T-helper 17 cell (primary cell): ENCODE measurements at places on chromosomes 12 and 14.

DNA sequence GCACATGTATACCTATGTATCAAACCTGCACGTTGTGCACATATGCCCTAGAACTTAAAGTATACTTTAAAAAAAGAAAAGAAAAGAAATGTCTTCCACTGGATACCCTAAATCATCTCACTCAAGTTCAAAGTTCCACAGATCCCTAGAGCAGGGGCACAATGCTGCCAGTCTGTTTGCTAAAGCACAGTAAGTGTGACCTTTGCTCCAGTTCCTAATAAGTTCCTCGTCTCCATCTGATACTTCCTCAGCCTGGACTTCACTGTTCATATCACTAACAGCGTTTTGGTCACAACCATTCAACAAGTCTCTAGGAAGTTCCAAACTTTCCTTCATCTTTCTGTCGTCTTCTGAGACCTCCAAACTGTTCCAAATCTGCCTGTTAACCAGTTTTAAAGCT, 118.3 kb downstream of the BMP4 start:
- no peak for DNase-seq

- DNase-seq: no peak
Observed at GRCh38 chr12:3389986-3390385, 101.0 kb upstream of the PRMT8 start.

GRCh38 chr12:110279566-110280375, 1.3 kb upstream of the ATP2A2 start:
- no peak for DNase-seq

- no peak for DNase-seq
Observed at GRCh38 chr14:38143659-38144505, 63.8 kb upstream of the SSTR1 start.

GRCh38 chr12:114186241-114187002, 219.5 kb downstream of the TBX5 start:
- DNase-seq: no peak

GRCh38 chr12:52751795-52752194, 25.4 kb downstream of the KRT76 start:
- DNase-seq: no peak
